NCI-H2081 (cell line): ENCODE measurements at places on chromosomes 13 and 19.

DNA sequence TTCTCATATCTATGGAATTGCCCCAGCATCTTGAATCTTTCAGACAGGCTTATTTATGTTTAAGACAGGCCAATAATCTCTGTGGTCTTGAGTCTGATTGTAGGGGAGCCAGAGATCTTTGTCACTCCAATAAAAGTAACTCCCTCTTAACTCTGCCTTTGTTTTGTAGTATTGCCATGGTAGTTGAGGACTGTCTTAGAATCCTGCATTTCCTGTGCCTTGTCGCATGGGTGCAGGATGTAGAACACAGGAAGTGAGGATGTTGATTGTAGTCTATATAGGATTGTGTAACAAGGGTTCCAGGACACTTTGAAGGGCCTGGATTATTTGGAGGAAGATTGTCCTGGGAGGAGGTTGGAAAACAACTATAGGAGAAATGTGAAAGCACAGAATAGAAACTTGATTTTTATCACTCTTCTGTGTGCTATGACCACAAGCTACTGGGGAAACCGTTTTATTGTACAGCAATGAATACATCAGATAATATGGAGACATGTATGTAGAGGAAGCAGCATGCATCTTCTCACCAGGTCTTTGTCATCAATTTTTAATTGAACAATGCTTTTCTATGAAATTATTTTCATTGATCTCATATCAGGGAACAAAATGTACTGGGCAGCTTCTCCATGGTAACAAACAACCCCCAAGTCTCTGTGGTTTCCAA lies 411.7 kb downstream of the FGF9 start:
- DNase-seq: no peak

DNA sequence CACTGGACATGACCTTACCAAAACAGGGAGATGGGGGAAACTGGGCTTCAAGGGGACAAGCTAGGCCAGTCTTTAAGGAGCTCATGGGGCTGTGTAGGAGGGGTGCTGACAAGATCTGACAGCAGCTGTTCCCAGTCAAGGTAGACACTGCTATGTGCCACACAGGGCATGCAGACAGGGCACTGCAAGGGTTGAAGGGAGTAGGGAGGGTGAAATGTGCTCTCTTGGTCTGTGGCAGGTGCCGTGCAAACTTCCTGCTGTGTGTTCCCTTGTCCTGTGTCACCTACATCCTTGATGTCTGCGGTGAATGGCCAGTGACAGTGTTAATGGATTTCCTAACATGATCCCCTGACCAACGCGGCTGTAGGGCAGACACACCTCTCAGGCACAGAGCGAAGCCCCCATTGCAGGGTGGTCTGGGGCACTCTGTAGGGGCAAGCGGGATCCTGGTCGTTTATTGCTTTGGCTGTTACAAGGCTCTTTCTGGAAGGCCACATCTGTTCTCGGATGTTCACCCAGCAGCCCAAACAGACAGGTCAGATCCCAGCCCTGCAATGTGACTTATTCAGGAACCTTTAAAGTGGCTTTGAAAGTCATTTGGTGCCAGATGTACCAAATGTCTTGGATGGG lies 199.5 kb upstream of the ZNF536 start:
- DNase-seq: no peak

- DNase-seq: no peak
Observed at GRCh38 chr19:51501594-51502263, at the start of gene SIGLEC12. SIGLEC12 (minus strand) TSS chr19:51501800; CDS start chr19:51501733, 67 bp downstream.

DNA sequence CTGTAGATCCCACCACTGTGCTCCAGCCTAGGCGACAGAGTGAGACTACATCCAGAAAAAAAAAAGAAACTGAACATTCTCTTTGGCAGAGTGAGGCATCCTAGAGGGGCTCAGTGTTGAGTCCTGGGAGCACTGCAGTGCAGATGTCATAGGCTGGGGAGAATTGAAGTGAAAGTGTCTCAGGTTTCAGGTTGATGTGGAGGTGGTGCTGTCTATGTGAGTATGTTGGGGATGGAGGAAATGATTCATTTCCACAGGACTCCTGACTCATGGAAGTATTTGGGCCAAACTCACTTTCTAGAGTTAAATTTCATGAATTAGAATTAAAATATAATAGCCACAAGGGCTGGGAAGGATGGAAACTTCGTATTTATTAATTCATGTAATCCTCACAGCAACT lies 134.4 kb upstream of the TSC22D1 start:
- DNase-seq: no peak

DNA sequence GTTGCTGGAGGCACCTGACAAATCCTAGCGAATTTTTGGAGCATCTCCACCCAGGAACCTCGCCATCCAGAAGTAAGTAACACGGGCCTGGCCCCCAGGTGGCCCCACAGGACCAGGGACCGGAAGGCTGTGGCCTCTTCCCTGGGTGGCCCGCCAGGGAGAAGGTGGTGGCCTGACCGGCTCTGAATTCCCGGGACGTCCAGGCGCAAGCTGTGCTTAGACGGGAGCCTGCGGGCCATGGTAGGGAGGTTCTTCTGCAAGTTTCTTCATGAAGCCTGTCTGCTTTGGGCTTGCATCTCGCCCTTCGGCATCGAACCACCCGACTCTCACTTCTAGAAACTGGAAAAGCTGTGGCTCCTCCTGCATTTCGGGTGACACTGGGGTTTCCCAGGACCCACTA lies 47.4 kb downstream of the KDM4B start:
- DNase-seq: no peak

DNA sequence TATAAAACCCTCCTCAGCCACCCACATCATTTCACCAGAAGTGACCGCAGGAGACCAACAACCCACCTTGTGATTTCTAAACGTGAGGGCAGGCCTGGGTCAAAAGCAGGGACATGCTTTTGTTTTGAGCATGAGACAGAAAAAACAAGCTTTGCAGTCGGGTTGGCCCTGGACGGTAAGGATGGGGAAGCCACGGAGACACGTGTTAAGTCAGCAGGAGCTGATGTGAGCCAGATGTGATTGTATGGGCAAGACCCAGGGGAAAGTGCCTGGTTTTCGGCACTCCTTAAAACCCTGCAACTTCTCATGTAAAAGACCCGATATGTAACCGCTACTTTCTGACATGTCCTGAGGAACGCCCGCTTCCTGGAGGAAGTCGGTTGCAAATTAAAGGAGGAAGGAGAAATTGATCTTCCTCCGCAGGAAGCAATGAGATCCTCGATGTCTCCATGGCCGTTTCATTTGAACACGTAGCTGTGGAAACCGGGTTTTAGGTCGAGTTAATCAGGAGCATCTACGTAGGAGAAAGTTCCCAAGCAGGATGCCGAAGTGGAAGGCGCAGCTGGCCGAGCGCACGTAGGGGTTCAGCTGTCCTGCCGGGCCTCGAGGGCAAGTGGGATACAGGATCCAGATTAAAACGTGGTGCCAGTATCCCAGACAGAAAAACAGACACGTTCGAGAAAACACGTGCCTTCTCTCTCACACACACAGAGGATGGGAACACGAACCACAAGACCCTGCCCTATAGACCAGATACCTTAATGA lies 40.5 kb upstream of the POMP start:
- DNase-seq: no peak

DNA sequence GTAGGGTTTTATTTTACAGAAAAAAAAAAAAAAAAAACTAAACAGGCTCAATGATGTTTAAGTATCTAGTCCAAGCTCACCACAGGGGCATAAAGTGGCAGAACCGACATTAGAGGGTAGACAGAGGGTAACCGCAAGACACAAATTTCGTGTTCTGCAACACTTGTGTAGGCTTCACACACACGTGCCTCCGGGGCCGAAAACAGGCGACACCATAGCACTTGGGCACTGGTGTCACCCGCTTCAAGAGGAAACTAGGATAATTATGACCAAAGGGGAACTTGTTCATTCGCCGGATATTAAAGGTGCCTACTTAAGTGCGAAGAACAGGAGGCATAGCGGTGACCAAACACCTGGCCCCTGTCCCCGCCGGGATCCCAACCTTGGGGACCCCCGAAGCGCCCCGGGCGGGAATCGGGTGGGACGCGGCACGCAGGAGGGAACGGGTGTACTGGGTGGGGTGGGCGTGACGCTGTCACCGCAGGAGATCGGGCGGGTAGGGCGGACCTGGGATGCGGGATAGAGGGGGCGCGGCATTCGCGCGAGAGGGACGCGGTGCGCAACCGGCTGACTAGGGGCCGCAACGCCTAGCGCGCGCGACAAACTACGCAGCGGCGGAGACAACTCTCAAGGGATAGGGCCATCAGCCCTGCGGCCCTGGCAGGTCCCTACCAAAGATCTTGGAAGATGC lies 558 bp downstream of the MZT1 start:
- DNase-seq: peak; percentile 45

DNA sequence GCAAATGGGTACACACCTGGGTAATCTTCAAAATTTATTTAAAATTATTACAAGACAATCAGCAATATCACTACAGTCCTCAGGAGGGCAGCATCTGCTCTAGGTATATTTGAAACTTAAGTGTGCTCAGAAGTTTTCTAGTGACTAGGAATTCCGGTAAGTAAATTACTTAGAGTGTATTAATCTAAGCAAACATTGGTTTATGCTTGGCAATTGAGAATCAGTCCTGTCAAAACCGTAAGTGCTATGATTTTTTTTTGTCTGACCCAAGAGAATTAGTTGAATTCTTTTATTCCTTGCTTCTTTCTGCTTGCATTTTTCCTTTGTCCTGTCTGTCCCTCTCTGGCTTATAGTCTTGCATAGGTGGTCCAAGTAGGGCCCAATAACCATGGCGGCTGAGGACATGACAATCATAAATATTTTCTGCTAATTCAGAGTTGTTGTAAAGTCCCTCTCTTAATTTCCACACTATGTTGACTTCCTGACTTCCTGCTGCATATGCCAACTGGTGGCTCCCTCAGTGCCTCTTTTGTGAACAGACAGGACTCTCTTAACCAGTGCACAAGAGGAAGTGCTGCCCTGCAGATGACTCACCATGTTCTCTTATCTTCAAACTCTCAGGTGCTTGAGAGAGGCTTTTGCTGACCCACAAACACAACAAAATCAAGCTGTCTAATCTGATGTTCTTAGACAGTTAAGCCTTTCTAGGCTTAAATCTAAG lies 82.2 kb downstream of the SLAIN1 start:
- DNase-seq: peak; percentile 27

DNA sequence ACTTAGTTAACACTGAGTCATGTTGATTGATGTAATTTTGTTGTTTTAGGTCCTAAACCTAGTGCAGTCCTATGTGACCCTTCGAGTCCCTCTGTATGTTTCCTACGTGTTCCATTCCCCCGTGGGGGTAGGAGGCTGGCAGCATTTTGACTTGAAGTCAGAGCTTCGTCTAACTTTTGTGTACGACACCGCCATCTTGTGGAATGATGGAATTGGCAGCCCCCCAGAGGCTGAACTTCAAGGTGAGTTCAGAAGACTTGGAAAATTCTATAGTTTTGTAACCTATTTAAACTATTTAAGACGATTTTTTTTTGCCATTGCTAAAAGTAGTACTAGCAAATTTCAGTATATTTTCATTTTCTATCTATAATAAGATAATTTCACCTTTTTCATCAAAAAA lies 117.9 kb downstream of the STOML3 start:
- DNase-seq: peak; percentile 55

DNA sequence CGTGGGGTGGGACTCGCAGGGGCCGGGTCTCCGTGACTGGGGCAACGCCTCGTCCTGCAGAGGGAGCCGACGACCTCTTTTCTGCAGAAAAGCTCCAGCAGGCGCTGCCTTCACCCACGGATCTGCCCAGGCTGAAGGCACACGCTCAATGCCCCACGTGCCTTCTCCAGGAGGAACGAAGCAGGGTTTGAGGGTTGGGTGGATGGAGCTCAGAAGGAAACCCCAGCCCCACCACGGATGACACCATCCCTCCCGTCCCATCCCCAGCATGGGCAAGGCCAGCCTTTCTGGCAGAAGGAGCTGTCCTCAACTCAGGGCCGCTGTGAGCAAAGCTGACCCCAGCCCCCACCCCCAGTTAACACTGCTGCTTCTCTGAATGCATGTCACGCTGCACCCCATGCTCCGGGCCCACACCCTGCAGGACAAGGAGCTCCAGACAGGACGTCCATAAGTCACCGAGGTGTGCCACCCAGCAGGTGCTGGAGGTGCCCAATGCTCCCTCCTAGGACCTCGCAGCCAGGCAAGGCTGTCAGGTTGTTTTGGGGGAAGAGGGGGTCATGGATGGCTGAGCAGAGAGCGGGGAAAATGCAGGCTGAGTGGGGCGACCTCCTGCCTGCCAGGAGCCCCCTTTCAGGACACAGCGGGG lies 7.4 kb downstream of the C19orf25 start:
- DNase-seq: no peak

DNA sequence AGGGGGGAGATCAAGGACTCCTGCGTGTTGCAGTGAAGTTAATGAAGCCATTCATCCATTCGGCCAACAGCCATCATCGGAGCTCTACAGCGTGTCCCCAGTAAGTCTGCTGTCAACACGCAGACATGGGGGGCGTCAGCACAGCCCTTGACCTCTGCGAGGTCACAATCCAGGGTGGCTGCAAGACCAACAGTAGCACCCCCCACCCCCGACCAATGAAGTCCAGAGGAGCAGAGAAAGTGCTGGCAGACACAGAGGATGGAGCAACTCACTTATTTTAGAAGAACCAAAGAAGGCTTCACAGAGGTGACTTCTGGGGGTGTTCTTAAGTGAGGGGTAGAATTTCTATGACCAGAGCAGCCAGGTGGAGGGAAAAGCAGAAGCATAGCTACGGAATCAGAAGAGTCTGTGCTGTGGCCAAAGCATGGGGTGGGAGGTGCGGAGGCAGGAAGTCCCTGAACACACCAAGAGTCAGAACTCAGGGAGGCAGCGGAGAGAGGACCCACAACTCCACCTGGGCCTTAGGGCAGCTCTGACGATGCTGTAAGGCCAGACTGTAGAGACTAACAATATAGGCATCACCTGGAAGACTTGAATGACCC lies 185.4 kb downstream of the FOXO1 start:
- no peak for DNase-seq

- peak; percentile 13 for DNase-seq
Observed at GRCh38 chr19:35509861-35510625, 3.4 kb downstream of the DMKN start.

GRCh38 chr19:50341091-50341564 lies 12.0 kb upstream of the KCNC3 start:
- DNase-seq: no peak

DNA sequence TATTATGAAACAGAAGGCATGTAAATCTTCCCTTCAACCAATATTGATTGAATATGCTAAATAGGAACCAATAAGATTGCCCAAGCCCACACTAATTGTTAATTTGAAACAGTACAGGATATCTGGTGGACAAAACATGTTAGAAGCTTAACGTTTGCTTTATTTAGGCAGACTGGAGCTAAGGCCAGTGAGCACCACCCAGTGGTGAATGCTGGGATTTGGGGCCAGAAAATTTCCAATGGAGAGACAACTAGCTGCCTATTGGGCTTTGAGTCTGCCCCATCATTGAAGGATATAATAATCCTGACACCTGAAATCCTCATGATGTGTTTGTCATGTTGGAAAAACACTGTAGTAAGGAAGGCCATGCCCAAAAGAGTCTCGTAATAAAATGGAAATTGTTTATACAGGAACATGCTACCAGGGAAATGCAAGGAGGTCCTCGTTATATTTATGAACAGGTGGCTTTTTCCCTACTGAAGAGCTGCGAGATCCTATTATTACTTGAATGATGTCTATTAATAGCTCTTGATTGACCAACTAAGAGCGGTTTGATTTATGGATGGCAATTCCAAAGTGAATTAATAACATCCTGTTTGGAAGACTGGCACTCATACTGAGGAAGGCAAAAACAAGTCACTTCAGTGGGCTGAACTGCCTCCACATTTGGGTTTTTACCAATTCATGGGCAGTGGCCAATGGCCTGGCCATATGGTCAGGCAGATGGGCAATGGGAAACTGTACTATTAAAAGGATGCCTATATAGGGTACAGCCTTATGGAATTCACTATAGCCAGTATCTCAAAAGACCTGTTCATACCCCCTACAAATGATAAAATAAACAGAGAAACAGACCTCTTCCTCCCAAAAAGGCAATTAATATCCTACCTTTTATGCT lies 8.7 kb downstream of the SIGLECL1 start:
- DNase-seq: no peak
